Ascending aorta (tissue), 2 donors: ENCODE measurements at places on chromosomes 3 and 15. TPM values are rescaled to one million over a fixed set of nuclear protein-coding genes. Genes with fewer than 3 reads are reported as not detected.

- DNase-seq = no peak
Observed at GRCh38 chr3:11285471-11285870, 13.3 kb downstream of the ATG7 start.

DNA sequence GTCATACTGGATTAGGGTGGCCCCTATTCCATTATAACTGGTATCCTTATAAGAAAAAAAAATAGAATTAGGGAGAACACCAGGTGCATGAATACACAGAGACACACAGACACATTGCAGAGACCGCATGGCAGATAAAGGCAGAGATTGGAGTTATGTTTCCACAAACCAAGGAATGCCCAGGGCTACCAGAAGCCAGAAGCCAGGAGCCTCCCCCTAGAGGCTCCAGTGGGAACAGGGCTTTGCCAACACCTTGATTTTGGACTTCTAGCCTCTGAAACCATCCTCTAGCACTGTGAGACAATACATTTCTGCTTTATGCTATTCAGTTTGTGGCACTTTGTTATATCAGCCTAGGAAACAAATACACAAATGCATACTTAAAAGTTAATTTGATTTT is 10.4 kb downstream of the GOLM2 start:
- DNase-seq = no peak

- DNase-seq = no peak
Observed at GRCh38 chr15:39427705-39428104, 153.2 kb upstream of the THBS1 start.

- DNase-seq = peak; percentile 95
Observed at GRCh38 chr3:124860599-124860998, 26.6 kb downstream of the ITGB5 start.

DNA sequence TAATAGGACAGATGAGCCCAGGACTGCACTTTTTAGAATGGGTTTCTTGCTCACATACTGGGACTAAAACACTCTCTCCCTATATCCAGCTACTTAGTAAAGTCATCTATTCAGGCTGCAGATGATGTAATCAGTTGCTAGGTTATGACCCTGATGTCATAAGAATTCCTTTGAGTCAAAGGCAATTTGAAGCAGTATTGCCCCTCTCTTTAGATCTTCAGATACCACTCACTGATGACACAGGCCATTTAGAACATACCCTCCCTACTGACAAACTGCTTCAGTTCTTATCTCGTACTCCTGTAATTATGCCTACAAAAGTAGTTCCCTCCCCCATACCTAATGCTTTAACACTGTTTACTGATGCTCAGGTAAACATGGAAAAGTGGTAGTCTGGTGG is 450.1 kb upstream of the RASGRP1 start:
- DNase-seq = no peak

GRCh38 chr3:128572644-128573105 is 77.9 kb downstream of the RPN1 start:
- DNase-seq = no peak

DNA sequence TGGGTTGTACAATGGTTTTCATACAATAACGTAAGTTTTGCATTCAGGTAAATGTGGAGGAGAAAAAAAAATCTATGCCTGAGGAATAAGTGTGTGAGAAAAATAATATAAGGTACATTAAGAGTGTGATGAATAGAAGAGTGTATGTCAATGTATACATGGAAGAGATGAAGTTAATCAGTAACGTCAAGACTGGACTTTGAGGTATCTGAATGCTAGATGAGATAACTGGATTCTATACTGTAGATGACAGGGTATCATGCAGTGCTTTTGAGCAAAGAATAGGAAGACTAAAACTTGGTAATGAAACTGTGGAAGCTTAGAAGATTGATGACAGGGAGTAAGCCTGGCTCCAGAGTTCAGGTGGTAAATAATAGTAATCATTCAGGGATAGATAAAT is 666.7 kb upstream of the SGO1 start:
- DNase-seq = no peak

DNA sequence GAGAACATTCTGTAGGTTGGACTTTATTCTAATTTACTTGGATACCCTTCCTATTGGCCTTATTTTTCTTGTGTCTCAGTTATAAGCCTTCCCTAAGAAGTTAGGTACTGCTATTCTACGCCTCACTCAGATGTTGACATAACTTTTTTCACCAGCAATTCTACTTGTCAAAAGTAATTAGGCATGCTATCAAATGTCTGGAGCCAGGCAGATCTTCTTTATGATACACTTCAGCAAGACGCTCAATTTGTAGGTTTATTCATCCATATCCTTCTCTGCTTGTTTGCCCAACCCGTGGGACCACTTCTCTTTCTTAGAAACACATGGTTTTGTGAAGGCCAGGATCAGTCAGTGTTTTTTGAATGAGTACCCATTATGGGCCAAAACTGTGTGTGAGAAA is 36.2 kb upstream of the COL8A1 start:
- no peak for DNase-seq

Gene LXN
- 1.2 TPM for total RNA-seq

Gene NR2F2
- total RNA-seq = 126 TPM

Gene IFT57
- total RNA-seq = 27.7 TPM

Gene CELF6
- total RNA-seq = not detected
